ENCODE measurements at places on chromosomes 4 and X.

- no peak for DNase-seq
Observed at GRCh38 chr4:23091711-23092110, 399.0 kb downstream of the GBA3 start.

DNA sequence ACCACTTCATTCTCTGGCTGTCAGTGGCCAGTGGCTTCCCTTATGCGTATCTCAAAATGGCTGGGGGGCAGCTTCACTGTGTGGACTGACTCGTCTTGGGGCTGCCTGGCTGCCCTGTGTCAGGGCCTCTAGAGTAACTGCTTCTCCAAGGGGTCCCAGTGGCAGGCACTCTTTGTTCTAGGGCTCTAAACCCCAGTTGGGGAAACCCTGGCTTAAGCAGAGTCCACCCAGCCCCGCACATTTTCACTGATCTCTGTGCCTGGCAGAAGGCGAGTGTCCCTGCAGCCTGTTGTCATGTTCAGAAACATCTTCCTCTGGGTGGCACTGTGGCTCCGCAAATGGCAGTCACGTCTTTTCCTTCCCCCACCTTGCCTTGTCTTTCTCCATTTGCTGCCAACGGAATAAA, 59.7 kb downstream of the NBDY start:
- no peak for DNase-seq

- DNase-seq: peak; percentile 68
Observed at GRCh38 chrX:136694431-136695087, 46.6 kb downstream of the CD40LG start.

DNA sequence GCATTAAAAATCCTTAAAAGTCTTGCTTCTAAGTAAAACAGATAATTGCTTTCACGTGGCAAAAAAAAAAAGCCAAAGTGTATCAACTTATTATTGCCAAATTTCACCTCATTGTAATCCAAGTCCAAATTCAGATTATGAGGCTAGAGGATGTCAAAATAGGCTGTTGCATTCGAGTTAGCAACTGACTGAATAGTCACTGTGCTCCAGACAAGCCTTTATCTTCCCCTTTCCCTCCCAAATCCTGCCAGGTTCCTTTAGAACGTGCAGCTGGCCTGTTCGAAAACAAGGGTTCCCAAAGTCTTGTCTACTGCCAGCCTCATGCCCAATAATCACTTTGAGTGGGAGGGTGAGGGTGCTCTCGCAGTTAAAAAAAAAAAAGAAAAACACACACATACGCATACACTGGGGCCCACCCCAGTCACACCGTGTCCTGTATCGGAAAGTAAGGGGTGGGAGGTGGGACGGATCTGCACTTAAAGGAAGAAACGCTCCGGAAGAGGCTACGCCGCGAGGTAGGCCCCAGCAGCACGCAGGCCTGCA, 603 bp downstream of the MAD2L1 start:
- no peak for DNase-seq

DNA sequence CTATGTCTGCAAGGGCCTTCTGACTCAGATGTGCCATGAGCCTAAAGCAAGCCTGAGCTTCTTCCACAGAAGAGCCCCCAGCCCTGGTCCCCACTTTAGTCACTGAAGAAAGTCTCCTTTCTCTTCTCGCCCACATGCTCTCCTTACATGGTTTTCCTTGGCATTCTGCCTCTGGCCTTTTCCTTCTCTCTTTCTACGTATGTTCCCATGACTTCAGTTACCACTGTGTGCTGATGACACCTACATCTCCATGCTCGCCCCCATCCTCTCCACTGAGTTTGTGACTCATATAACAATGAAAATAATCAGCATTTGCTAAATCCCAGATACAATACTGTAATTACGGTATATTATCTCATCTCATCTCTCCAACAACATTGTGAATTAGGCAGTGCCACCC, 149.3 kb downstream of the AMMECR1 start:
- no peak for DNase-seq

GRCh38 chrX:54675762-54676161, 122.3 kb downstream of the ITIH6 start:
- DNase-seq: no peak

DNA sequence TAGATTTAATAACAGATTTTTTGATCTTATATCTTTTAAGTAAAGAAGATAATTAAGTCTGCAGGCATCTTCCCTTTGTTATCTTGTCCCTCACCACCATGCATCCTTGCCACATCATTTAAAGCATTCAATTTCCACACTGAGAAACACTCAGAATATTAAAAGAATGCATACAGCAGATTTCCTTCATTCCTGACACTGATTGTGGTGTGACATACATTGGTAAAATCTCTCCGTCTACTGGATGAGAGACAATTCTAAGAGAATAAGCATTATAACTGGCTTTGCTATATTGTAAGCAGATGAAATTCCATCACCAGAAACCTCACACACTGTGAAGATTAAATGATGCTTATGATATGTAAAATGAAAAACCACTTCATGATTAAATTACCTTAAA, 97.4 kb upstream of the TRPC5OS start:
- DNase-seq: no peak

Measured in CD8-positive, alpha-beta T cell (primary cell).